Heart right ventricle (tissue), 16 donors: ENCODE measurements at places on chromosomes 1 and 21.

DNA sequence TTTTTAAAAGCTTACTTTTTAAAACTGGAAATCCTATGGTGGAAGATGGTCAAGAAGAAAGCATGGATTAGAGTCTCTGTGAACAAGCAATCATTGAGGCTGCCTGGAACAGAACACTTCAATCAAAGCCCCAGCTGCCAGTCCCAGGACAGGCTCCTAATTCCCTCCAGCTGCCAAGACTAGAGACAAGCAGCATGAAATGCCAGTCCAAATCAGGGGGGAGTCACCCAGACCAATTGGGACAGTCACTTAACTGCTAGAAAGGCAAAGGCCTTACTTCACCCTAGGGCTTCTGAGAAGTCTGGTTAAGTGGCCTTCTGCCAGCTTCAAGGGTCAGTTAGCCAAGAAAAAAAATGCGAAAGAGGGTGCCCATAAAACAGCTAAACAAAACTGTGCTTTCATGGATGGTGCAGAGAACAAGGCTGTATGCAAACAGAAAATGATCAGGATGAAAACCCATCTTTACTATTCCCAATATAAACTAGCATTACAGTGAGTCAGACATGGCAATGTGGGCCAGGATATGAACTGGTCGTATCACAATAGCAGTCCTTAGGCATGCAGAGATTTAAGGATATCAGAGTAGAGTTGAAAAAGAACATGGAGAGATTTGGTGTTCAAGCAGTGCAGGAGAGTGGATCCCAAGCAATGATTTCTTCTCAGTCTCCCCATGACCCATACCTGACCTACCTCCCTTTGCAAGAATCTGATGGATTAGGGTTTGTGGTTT lies 31.0 kb upstream of the MAN1A2 start:
- no peaks in the 10 kb centered on the region for H3K4me1 ChIP-seq
- peak; percentile 17 for DNase-seq
- H3K27ac ChIP-seq, result no peak overlapping the region
- H3K4me3 ChIP-seq, result no peak overlapping the region
- H3K27me3 ChIP-seq, result no peaks in the 10 kb centered on the region
- no peaks in the 10 kb centered on the region for H3K36me3 ChIP-seq

- H3K4me1 ChIP-seq, result no peaks in the 10 kb centered on the region
- peaks cover 14% of the 10 kb centered on the region for H3K27me3 ChIP-seq
- no peak for DNase-seq
- H3K36me3 ChIP-seq, result no peaks in the 10 kb centered on the region
These were observed 249.3 kb downstream of the TNR start for GRCh38 chr1:175494011-175494554.

GRCh38 chr1:157270705-157271274 lies 132.6 kb upstream of the ETV3 start:
- H3K27ac ChIP-seq, result no peak overlapping the region
- H3K4me3 ChIP-seq, result no peak overlapping the region
- no peaks in the 10 kb centered on the region for H3K4me1 ChIP-seq

GRCh38 chr1:115908565-115909274 lies 67.6 kb upstream of the SLC22A15 start:
- no peak for DNase-seq
- no peak overlapping the region for H3K27ac ChIP-seq
- H3K4me3 ChIP-seq, result no peak overlapping the region

- H3K27ac ChIP-seq, result no peak overlapping the region
- H3K4me3 ChIP-seq, result no peak overlapping the region
- H3K36me3 ChIP-seq, result no peaks in the 10 kb centered on the region
- H3K4me1 ChIP-seq, result peaks cover 21% of the 10 kb centered on the region
- H3K27me3 ChIP-seq, result peaks cover 68% of the 10 kb centered on the region
These were observed 103.7 kb upstream of the SOD1 start for GRCh38 chr21:31555741-31556191.

DNA sequence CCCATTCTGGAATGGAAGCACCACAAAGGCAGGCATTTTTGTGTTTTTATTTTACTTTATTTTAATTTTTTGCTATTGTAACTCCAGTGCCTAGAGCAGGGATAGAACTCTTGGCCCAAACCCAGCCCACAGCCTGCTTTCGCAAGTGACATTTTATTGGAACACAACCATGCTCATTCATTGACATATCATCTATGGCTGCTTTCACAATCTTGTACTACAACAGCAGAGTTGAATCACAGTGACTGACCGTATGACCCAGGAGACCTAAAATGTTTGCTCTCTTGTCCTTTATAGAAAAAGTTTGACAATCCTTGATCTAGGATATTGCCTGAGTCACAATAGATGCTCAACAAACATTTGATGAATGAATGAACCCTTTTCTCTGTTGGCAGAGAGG lies 83.9 kb upstream of the ATP1A1 start:
- no peaks in the 10 kb centered on the region for H3K4me1 ChIP-seq
- H3K36me3 ChIP-seq, result no peaks in the 10 kb centered on the region
- H3K27ac ChIP-seq, result no peak overlapping the region
- no peak for DNase-seq
